ENCODE measurements at places on chromosomes 16 and 17. TPM values are rescaled to one million over a fixed set of nuclear protein-coding genes. Genes with fewer than 3 reads are reported as not detected.

- peaks cover 20% of the 10 kb centered on the region for H3K4me1 ChIP-seq
- no peak overlapping the region for H3K27ac ChIP-seq
- DNase-seq = no peak
- H3K27me3 ChIP-seq = no peaks in the 10 kb centered on the region
- no peak overlapping the region for H3K4me3 ChIP-seq
Measured at GRCh38 chr17:82872591-82873520, 33.0 kb upstream of the ZNF750 start.

- H3K27me3 ChIP-seq = no peaks in the 10 kb centered on the region
- no peak for DNase-seq
- no peak overlapping the region for H3K27ac ChIP-seq
- H3K4me3 ChIP-seq = no peak overlapping the region
- H3K4me1 ChIP-seq = peaks cover 66% of the 10 kb centered on the region
Measured at GRCh38 chr17:77456951-77457548, 316.3 kb downstream of the SEC14L1 start.

DNA sequence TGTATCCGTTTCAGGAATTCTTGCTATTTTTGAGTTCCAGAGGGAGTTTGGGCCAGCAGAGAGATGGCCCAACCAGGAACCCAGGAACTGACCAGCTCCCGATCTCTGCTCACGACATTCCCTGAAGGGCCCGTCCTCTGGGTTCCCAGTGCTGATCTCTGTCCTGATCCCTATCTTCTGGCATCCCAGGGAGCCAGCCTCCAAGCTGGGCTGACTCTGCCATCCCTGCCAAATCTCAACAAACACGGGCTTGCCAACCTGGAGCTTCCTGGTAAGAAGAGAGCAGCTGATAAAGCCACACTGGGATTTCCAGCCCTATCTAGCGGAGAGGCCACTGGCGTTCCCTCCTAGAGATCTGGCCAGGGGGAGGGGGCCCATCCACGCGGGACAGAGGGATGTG is 16.2 kb downstream of the GPRC5B start:
- DNase-seq = no peak
- H3K4me1 ChIP-seq = no peaks in the 10 kb centered on the region
- peaks cover 58% of the 10 kb centered on the region for H3K36me3 ChIP-seq
- H3K27ac ChIP-seq = no peak overlapping the region
- no peak overlapping the region for H3K4me3 ChIP-seq

- no peak for DNase-seq
- H3K4me1 ChIP-seq = no peaks in the 10 kb centered on the region
Measured at GRCh38 chr16:71402007-71402406, 39.8 kb downstream of the TLE7 start.

GRCh38 chr16:162271-162991 is 3.3 kb upstream of the HBM start:
- H3K4me1 ChIP-seq = peaks cover 7% of the 10 kb centered on the region
- no peaks in the 10 kb centered on the region for H3K36me3 ChIP-seq
- no peak for DNase-seq
- H3K4me3 ChIP-seq = no peak overlapping the region

- no peak overlapping the region for H3K4me3 ChIP-seq
- no peak for DNase-seq
- H3K27me3 ChIP-seq = no peaks in the 10 kb centered on the region
- no peaks in the 10 kb centered on the region for H3K4me1 ChIP-seq
Measured at GRCh38 chr16:59688006-59688405, 953.9 kb upstream of the GOT2 start.

DNA sequence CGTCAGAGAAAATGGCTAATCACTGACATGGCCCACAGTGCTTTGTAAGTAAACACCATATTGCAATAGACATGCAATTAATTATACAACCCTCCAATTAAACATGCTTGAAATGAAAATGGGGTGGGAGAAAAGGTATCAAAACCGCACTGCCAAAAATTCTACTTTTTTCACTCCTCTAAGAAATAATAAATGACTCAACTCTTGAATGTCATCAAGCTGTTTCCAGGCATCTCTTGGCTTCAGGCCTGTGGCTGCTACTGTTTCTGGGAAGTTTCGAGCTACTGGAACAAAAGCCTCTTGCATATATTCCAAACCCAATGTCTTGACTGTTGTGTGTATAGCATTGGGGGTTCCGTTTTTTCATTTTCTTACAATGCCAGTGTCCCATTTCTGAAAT is 412.6 kb downstream of the RBFOX1 start:
- H3K4me1 ChIP-seq = no peaks in the 10 kb centered on the region
- DNase-seq = no peak
- no peaks in the 10 kb centered on the region for H3K27me3 ChIP-seq
- no peaks in the 10 kb centered on the region for H3K36me3 ChIP-seq
- no peak overlapping the region for H3K4me3 ChIP-seq
- no peak overlapping the region for H3K27ac ChIP-seq

DNA sequence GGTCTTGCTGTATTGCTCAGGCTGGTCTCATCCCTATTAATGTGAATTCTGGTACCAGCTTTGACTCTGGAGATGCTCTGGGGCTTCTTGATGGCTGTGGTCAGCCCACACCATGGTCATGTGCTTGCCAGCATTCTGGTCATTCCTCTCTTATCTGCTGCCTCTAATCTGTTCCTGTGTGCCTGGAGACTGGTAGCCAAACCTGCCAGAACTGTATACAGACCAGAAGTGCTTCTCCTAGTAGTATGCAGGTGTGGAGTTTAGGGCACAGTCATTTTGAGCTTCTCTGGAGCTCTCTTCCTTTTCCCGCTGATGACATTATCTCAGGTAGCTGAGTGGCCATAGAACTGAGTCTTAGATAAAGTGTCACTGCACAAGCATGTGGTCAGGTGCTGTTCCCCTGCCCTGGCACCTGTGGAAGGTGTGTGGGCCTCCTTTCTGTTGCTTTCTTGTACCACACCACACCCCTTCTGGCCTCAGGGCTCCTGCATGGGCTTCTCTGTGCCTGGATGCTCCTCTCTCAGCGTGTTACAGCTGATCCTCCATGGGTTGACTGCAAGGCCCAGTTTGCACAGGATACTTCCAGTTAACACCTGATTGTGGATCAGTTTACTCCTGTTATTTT is 162.7 kb downstream of the SPECC1 start:
- no peak overlapping the region for H3K27ac ChIP-seq
- H3K27me3 ChIP-seq = no peaks in the 10 kb centered on the region
- H3K4me3 ChIP-seq = no peak overlapping the region
- peak; percentile 58 for DNase-seq
- H3K36me3 ChIP-seq = no peaks in the 10 kb centered on the region

GRCh38 chr16:68279726-68280558 is 15.6 kb downstream of the SLC7A6 start:
- no peaks in the 10 kb centered on the region for H3K4me1 ChIP-seq
- H3K27ac ChIP-seq = no peak overlapping the region
- DNase-seq = no peak
- H3K36me3 ChIP-seq = peaks cover 7% of the 10 kb centered on the region
- H3K27me3 ChIP-seq = no peaks in the 10 kb centered on the region
- no peak overlapping the region for H3K4me3 ChIP-seq

DNA sequence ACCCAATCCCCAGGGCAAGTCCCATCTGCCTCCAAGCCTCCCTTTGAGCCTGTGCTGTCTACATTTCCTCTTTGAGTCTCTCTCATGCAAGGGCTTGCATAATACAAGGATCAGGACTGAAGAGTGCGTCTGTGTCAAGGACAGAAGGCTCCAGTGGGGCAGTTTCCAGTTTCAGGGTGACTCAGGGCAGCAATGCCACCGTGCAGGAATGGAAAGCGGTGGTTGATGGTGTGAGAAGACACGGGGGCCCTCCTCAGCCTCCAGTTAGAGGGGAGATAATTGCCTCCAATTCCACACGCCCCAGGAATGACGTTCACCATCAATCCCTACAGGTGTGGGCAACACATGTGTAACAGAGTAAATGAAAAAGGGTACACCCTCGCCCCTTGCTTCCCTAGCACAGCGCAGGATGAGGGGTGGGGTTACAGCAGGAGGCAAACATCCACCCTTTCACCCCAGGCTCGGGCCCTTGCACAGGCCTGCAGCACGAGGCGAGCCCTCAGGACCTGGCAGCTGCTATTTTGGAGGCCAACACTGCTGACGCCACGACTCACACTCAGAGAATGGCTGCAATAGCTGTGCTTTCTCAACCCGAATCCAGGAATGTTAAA is 24.8 kb upstream of the SLC25A19 start:
- H3K27ac ChIP-seq = no peak overlapping the region
- DNase-seq = no peak
- peaks cover 18% of the 10 kb centered on the region for H3K36me3 ChIP-seq
- H3K27me3 ChIP-seq = no peaks in the 10 kb centered on the region

GRCh38 chr17:59783221-59784047 is 76.0 kb downstream of the VMP1 start:
- H3K4me3 ChIP-seq = no peak overlapping the region
- peak overlapping the region; percentile 90 for H3K27ac ChIP-seq
- H3K36me3 ChIP-seq = peaks cover 9% of the 10 kb centered on the region
- H3K4me1 ChIP-seq = peaks cover 40% of the 10 kb centered on the region
- H3K27me3 ChIP-seq = no peaks in the 10 kb centered on the region

- no peak for DNase-seq
- no peaks in the 10 kb centered on the region for H3K27me3 ChIP-seq
- H3K36me3 ChIP-seq = no peaks in the 10 kb centered on the region
- no peak overlapping the region for H3K4me3 ChIP-seq
Measured at GRCh38 chr16:51040637-51041036, 110.4 kb downstream of the SALL1 start.

- no peaks in the 10 kb centered on the region for H3K27me3 ChIP-seq
- H3K36me3 ChIP-seq = no peaks in the 10 kb centered on the region
- DNase-seq = no peak
- H3K27ac ChIP-seq = no peak overlapping the region
Measured at GRCh38 chr16:57945740-57946138, 25.2 kb downstream of the CNGB1 start.

GRCh38 chr17:29723278-29724047 is 100.8 kb upstream of the CORO6 start:
- no peaks in the 10 kb centered on the region for H3K27me3 ChIP-seq
- H3K4me3 ChIP-seq = no peak overlapping the region
- peak overlapping the region; percentile 45 for H3K27ac ChIP-seq

DNA sequence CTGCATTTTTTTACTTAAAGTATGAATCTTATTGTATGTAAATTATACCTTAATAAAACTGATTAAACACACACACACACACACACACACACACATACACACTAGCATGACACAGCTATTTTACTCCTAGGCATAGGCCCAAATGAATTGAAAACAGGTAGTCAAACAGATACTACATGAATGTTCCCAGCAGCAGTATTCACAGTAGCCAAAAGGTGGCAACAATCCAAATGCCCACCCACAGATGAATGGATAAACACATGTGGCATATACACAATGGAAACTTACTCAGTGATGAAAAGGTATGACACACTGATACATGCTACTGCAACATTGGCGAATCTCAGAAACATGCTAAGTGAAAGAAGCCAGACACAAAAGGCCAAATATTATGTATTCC is 223.5 kb downstream of the CYB561 start:
- H3K27me3 ChIP-seq = no peaks in the 10 kb centered on the region
- DNase-seq = no peak
- H3K36me3 ChIP-seq = no peaks in the 10 kb centered on the region
- no peaks in the 10 kb centered on the region for H3K4me1 ChIP-seq
- H3K27ac ChIP-seq = no peak overlapping the region
- H3K4me3 ChIP-seq = no peak overlapping the region

GRCh38 chr16:66706506-66706880 is 9.9 kb upstream of the CMTM4 start:
- H3K4me1 ChIP-seq = no peaks in the 10 kb centered on the region
- no peaks in the 10 kb centered on the region for H3K36me3 ChIP-seq
- DNase-seq = no peak
- no peak overlapping the region for H3K27ac ChIP-seq

- peaks cover 37% of the 10 kb centered on the region for H3K36me3 ChIP-seq
- no peak overlapping the region for H3K4me3 ChIP-seq
- H3K4me1 ChIP-seq = peaks cover 6% of the 10 kb centered on the region
- H3K27ac ChIP-seq = no peak overlapping the region
Measured at GRCh38 chr17:32461853-32462617, 17.7 kb downstream of the PSMD11 start.

- no peak for DNase-seq
- H3K4me3 ChIP-seq = peak overlapping the region; percentile 47
- H3K27ac ChIP-seq = no peak overlapping the region
- H3K27me3 ChIP-seq = peaks cover 65% of the 10 kb centered on the region
Measured at GRCh38 chr17:44557651-44558285, 484 bp downstream of the FZD2 start.

- no peak overlapping the region for H3K27ac ChIP-seq
- DNase-seq = no peak
- H3K4me1 ChIP-seq = peaks cover 13% of the 10 kb centered on the region
- no peaks in the 10 kb centered on the region for H3K36me3 ChIP-seq
- H3K27me3 ChIP-seq = no peaks in the 10 kb centered on the region
- no peak overlapping the region for H3K4me3 ChIP-seq
Measured at GRCh38 chr17:6797718-6798351, 21.8 kb downstream of the FBXO39 start.

- no peak overlapping the region for H3K27ac ChIP-seq
- no peak for DNase-seq
- peaks cover 41% of the 10 kb centered on the region for H3K36me3 ChIP-seq
- H3K27me3 ChIP-seq = no peaks in the 10 kb centered on the region
- H3K4me1 ChIP-seq = peaks cover 35% of the 10 kb centered on the region
- no peak overlapping the region for H3K4me3 ChIP-seq
Measured at GRCh38 chr17:79937391-79938335, 98.0 kb downstream of the TBC1D16 start.

DNA sequence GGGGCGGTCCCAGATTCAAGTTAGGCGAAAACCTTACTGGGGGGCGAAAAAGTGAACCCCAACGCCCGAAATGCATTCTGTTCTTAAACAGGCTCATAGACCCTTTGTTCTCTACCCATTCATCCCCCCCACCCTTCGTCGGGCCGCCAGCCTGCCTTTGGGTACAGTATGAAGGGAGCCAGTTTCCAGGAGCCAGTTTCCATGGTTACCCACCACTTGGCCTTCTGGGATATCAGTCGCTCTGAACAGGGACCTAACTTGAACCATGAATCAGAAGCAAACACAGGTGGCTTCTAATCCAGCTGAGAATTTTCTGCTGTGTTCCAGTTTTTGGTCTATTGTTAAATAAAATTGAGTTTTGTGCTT is 532 bp downstream of the DHX40 start:
- H3K36me3 ChIP-seq = peaks cover 6% of the 10 kb centered on the region
- peak overlapping the region; percentile 98 for H3K4me3 ChIP-seq
- H3K4me1 ChIP-seq = peaks cover 7% of the 10 kb centered on the region
- H3K27me3 ChIP-seq = peaks cover 2% of the 10 kb centered on the region

The LRRC46 gene
- polyA plus RNA-seq = 1.5 TPM

The ASPHD1 gene
- 15.0 TPM for polyA plus RNA-seq

The PRR15L gene
- 133 TPM for polyA plus RNA-seq

The GLTPD2 gene
- polyA plus RNA-seq = 34.4 TPM

The KRT27 gene
- not detected for polyA plus RNA-seq

The IL32 gene
- 174 TPM for polyA plus RNA-seq

The TMEM220 gene
- 39.7 TPM for polyA plus RNA-seq

The C16orf87 gene
- 26.9 TPM for polyA plus RNA-seq

The KRT9 gene
- polyA plus RNA-seq = not detected

The CHST5 gene
- 35.6 TPM for polyA plus RNA-seq

The CRYBA1 gene
- polyA plus RNA-seq = not detected

The CACNG5 gene
- 0.19 TPM for polyA plus RNA-seq

The SLFN14 gene
- 0.21 TPM for polyA plus RNA-seq

The KRTAP4-8 gene
- polyA plus RNA-seq = not detected

The SSTR5 gene
- polyA plus RNA-seq = 1.2 TPM
